ENCODE measurements at places on chromosomes 12 and 14. TPM values are rescaled to one million over a fixed set of nuclear protein-coding genes. Genes with fewer than 3 reads are reported as not detected.

Gene LYZ
- total RNA-seq, result 49.2 TPM

Gene LRRC10
- total RNA-seq, result 39.2 TPM

Gene METTL1
- 7.0 TPM for total RNA-seq

Gene FGF23
- total RNA-seq, result not detected

Gene GLT8D2
- total RNA-seq, result 8.8 TPM

Gene PNP
- 7.6 TPM for total RNA-seq

Gene GPRC5A
- 1.7 TPM for total RNA-seq

Gene RPS6KA5
- total RNA-seq, result 10.6 TPM

Gene DTX1
- total RNA-seq, result 3.7 TPM

Gene TMEM179
- not detected for total RNA-seq

Gene TCP11L2
- total RNA-seq, result 93.7 TPM

Gene AMHR2
- total RNA-seq, result not detected

Gene SLC5A8
- not detected for total RNA-seq

Gene NGB
- not detected for total RNA-seq

Gene CLEC2A
- not detected for total RNA-seq

Gene HCAR3
- 0.16 TPM for total RNA-seq

Gene EFS
- total RNA-seq, result 4.0 TPM

Gene KRT78
- total RNA-seq, result not detected

Gene FAM177A1
- total RNA-seq, result 66.5 TPM

Gene DNAJC22
- total RNA-seq, result not detected

Gene PLEK2
- total RNA-seq, result not detected

Gene TAS2R42
- total RNA-seq, result not detected

Gene UTP20
- total RNA-seq, result 5.7 TPM

Gene SIRT4
- total RNA-seq, result 9.0 TPM

Gene TARBP2
- 10.9 TPM for total RNA-seq

Gene KRT72
- not detected for total RNA-seq

Gene SRRM4
- 0.43 TPM for total RNA-seq
